ENCODE measurements at places on chromosomes 11 and 22.

- DNase-seq = peak; percentile 92
Observed at GRCh38 chr11:134033696-134034491, 35.0 kb upstream of the JAM3 start.

DNA sequence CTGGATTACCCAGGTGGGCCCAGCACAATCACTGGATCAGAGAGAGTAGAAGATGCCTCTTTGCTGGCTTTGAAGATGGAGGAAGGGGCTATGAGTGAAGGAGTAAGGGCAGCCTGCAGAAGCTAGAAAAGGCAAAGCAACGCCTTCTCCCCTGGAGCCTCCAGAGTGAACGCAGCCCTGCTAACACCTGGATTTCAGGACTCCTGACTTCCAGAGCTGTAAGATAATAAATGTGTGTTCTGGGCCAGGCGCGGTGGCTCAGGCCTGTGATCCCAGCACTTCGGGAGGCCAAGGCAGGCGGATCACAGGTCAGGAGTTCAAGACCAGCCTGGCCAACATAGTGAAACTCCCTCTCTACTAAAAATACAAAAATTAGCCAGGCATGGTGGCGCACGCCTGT is 102.4 kb downstream of the MORC2 start:
- no peak for DNase-seq

GRCh38 chr11:73729594-73730206 is 31.2 kb downstream of the RAB6A start:
- DNase-seq = peak; percentile 17

GRCh38 chr11:68008381-68009337 is 1.5 kb upstream of the ALDH3B1 start:
- peak; percentile 30 for DNase-seq

DNA sequence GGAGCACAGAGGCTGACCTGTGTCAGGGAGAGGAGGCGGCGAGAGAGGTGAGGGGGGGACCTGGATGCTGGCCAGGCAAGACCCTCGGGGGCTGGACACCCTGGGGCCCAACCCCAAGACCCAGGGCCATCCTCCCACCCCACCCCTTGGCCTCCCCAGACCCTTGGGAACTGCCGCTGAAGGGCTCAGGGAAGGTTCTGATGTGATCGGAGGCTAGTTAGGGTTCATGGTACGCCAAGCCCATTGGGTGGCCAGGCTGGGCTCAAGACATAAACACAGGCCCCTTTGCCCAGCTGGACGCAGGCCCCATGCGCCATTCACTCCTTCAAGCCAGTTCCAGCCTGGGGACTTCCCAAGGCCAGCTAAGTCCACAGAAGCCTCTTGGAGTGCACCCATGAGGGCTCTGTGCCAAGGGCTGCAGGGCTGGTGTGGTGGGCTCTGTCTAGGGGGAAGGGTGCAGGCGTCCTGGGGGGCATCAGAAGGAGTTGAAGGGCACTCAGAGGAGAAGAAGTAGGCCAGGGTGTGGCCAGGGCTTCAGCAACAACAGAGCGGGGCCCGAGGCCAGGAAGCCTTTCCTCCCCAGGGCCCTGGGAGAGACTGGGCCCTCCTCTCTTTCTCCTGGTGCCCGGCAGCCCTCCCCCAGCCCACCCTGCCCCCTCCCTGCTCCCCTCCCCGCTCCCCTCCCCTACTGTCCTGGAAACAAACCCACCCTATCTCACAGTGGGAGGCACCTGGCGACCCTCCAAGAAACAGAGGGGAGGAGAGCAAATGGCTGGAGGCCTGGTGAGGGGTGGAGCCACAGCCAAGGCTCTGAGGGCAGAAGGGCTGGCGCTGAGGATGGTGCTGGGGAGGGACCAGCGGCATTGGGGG is 12.9 kb downstream of the TSPAN32 start:
- peak; percentile 13 for DNase-seq

- no peak for DNase-seq
Observed at GRCh38 chr11:9396310-9396709, 11.9 kb downstream of the IPO7 start.

DNA sequence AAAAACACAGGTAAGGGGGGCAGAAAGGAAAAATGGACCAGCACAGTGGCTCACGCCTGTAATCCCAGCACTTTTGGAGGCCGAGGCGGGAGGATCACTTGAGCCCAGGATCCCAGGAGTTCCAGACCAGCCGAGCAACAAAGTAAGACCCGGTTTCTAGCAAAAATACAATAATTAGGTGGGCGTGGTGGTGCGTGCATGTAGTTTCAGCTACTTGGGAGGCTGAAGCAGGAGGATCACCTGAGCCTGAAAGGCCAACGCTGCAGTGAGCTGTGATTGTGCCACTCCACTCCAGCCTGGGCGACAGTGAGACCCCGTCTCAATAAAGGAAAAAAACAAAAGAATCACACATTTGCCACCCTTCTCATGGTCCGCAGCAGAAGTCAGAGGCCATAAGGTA is 519.4 kb downstream of the BRD1 start:
- no peak for DNase-seq

GRCh38 chr11:10785146-10785474 is 23.6 kb downstream of the EIF4G2 start:
- DNase-seq = no peak

DNA sequence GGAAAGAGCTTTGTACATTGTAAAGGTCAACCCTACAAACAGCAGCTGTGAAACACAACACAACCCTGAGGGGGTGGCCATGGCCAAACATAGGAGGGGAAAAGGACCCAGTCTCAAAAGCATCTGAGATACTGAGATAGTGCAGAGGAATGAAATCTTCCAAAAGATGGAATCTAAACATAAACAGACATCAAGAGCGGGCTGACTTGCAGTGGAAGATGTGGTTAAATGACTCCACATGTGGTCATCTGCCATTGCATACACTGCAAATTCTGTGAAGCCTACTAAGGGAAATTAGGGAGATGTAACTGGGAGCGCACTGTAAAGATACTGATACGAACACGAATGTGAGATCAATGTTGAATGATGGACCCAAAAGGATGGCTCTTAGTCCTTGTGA is 22.0 kb downstream of the BDNF start:
- DNase-seq = no peak

- no peak for DNase-seq
Observed at GRCh38 chr11:45590743-45591142, 74.7 kb downstream of the CHST1 start.

DNA sequence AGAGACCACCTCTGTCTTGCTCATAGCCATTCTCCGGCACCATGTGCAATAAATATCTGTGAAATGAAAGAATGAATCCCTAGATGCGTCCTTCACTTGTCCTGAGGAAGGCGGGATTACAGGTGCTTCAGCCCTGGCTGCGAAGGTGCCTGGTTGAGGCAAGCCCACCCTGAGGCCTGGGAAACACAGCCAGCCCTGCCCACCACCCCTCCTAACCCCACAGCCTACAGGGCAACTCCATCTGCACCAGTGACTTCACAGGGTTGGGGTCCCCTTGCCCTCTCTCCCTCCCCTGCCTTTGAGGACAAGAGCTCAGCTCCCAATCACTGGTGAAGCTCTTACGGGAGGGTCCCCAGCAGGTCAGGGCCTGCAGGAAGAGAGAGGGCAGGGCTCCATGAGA is 17.5 kb upstream of the SCGB1A1 start:
- DNase-seq = no peak

DNA sequence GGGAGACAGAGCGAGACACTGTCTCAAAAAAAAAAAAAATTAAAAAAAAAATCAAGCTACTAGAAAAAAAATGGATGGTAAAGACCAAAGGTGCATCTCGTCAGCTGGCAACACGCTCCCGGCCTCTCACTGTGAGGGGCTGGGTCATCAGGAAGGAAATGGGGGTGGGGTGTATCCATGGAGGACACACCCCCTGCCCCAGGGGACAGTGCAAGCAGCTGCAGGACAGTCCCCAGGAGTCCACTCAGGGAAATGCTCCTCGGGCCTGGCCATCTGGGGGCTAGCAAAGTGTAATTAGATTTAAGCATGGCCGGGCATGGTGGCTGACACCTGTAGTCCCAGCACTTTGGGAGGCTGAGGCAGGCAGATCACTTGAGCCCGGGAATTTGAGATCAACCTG is 23.1 kb downstream of the TTLL1 start:
- DNase-seq = peak; percentile 35

GRCh38 chr11:47177229-47177845 is 658 bp upstream of the ARFGAP2 start:
- peak; percentile 68 for DNase-seq

- no peak for DNase-seq
Observed at GRCh38 chr22:46308283-46308988, 11.8 kb downstream of the GTSE1 start.

- DNase-seq = no peak
Observed at GRCh38 chr11:73623686-73624085, 22.7 kb upstream of the PLEKHB1 start.

- no peak for DNase-seq
Observed at GRCh38 chr22:29998627-29999384, 81.5 kb upstream of the HORMAD2 start.

DNA sequence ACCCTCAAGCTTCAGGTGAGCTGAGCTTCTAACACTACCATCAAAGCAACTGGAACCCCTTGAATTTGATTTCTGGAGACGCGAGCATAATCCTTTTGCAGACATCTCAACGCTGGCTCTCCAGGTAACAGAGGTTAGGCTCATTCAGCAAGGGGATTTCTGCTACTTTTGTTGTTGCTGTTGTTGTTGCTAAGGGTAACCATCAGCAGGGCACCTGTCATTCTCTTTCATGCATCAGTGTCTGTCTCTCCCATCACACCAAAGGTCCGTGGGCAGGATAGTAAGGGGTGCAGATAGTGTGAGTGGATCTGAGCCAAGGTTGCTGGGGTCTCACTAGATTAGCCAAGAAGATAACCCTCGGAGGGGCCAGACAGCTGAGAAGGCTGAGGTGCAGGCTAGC is 90.3 kb downstream of the TP53I11 start:
- DNase-seq = no peak

DNA sequence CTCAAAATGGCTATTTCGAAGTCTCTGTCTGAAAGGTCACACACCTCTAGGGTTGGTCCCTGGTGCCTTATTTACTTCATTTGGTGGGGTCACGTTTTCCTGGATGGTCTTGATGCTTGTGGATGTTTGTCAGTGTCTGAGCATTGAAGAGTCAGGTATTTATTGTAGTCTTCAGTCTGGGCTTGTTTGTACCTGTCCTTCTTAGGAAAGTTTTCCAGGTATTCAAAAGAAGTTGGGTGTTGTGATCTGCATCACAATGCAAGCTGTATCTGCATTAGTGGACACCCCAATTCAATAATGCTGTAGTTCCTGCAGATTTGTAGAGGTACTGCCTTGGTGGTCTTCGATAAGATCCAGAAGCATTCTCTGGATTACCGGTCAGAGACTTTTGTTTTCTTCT is 63.5 kb upstream of the TP53AIP1 start:
- DNase-seq = no peak

- DNase-seq = no peak
Observed at GRCh38 chr22:43624144-43624998, 187.7 kb downstream of the EFCAB6 start.

DNA sequence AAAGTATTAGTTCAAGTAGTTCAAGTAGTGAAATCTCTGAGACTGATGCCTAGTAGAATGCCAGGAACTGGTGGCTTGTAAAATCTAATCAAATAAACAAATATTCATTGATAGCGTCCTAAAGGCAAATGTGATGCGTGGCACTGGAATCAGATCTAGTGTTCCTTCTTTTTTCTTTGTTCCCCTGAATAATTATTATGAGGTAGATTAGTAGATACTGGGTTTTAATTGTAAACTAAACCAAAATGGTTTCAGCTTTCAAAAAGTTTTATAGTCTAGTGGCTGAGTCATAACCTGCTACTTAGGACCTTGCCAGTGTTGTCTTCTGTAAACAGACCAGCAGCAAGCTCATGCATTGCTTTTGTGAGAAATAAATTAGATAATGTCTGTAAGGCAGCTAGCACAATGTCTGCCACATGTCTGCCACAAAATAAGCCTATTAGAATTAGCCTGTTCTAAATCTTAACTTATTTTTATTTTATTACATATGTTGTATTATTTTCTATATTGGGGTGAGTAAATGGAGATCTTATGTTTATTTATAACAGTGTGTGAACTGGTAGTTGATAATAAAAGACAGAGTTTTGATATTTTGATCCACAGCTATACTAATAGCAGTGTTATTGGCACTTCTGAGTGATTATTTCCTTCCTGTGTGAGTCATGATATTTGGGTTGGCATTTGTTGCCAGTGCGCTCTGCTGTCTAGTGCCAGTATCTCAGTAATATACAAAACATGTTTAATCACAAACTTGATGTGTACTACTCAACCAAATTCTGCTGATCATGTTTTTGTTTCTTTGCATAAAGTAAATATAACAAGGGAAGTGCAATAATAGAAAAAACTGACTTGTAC is 135.7 kb downstream of the TMEM135 start:
- peak; percentile 7 for DNase-seq

GRCh38 chr11:13258855-13259254 is 18.7 kb upstream of the BMAL1 start:
- no peak for DNase-seq

GRCh38 chr11:46435679-46436078 is 44.1 kb upstream of the CHRM4 start:
- DNase-seq = no peak

DNA sequence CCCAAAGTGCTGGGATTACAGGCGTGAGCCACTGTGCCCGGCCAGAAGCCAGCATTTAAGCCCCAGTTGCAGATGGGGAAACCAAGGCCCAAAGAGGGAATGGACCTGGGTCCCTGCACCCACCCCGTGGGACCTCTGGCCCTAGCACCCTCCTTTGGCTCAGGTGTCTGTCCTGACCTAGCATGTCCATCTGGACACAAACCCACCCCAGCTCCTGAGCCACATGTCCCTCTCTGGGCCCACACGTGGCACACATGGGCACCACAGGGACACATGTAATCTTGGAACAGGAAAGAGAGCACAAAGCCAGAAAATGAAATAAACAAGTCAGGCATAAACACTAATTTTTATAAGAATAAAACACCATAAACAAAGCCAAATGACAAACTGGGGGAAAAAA is 9.6 kb downstream of the GGT5 start:
- DNase-seq = no peak

DNA sequence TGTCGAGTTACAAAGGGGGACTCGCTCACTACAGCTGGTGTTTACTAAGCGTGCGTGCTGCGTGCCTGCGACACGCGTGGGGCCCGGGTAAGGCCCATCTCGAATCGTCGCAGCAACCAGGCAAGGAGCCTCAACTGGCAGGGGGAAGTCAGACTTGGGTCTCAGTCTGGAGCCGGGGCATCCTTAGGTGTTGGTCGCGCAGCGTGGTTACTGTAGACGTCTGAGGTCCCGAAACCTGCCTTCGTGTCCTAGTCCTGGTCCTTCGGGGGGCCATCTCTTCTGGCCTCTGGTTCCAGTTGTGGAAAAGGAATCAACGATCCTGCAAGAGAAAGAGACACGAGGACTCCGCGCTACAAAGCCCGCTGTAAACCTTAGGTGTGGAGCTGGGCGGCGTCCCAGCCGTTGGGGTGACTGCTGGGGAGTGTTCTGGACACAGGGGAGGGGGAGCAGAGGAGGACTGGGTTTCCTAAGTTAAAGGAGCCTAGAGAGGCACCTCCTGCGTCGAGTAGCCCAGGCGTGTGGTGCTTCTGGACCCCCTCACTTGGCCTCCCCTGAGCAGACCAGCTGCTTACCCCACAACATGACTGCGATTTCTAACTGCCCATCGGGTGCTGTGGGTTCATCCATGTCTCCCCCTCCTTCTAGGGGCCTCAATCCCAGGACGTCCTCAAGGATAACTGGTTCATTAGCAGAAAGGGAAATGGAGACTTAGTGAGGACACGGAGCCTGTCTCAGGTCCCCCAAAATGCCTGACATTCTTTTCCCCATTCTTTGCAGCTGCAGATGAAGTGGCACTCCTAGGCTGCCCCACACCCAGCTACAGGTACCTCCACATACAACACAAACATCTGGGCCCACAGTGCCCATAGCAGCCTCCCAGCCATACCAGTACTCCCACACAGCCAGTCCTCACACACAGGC is 4.9 kb upstream of the WNT11 start:
- no peak for DNase-seq

GRCh38 chr22:39296535-39296934 is 22.9 kb downstream of the RPL3 start:
- no peak for DNase-seq

All from NCI-H1436 (cell line).